ENCODE measurements at places on chromosomes 12 and 14. TPM values are rescaled to one million over a fixed set of nuclear protein-coding genes. Genes with fewer than 3 reads are reported as not detected.

The CYP27B1 gene
- 0.24 TPM for total RNA-seq

The ERP29 gene
- total RNA-seq, result 42.1 TPM

DNA sequence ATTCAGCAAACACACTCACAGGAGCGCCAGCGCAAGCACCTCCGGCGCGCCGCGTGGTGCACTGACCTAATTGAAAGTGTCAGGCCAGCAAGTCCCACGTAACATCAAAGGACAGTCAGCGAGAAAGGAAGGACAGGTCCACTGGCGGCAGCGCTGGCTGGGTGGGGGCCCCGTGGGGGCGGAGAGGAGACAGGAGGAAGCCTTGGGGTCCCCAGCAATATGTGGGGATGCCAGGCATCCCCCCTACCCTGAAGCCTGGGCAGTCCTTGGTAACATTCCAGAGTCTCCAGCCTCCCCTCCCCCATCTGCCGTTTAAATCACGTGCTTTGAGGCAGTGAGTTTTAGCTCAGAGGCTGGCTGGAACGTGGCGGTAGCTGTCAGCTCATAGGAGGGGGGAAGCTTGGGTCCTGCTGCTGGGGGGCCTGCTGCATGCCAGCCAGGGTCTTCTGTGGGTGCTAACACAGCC lies 159.2 kb downstream of the CALM1 start:
- no peak for DNase-seq

- DNase-seq, result no peak
Observed at GRCh38 chr14:69077841-69078240, 75.1 kb downstream of the DCAF5 start.

DNA sequence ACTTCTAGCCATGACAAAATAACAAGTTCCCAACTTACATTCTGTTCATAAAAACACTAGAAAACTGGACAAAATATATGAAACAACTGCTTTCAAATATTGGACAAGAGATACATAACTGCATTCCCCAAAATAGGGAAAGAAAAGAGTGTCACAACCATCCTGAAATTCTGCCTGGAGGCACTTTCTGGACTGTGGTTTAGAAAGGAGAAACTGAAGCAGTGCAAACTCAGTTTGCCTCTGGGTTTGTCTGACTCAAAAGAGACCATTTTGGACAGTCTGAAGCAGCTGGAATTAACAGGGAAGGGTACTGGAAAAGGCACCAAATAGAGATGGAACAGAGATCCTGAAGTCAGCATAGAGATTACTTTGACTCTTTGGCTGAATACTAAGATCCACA lies 11.3 kb upstream of the SYT1 start:
- DNase-seq, result no peak

GRCh38 chr14:85532374-85533022 lies 2.6 kb downstream of the FLRT2 start:
- DNase-seq, result no peak

DNA sequence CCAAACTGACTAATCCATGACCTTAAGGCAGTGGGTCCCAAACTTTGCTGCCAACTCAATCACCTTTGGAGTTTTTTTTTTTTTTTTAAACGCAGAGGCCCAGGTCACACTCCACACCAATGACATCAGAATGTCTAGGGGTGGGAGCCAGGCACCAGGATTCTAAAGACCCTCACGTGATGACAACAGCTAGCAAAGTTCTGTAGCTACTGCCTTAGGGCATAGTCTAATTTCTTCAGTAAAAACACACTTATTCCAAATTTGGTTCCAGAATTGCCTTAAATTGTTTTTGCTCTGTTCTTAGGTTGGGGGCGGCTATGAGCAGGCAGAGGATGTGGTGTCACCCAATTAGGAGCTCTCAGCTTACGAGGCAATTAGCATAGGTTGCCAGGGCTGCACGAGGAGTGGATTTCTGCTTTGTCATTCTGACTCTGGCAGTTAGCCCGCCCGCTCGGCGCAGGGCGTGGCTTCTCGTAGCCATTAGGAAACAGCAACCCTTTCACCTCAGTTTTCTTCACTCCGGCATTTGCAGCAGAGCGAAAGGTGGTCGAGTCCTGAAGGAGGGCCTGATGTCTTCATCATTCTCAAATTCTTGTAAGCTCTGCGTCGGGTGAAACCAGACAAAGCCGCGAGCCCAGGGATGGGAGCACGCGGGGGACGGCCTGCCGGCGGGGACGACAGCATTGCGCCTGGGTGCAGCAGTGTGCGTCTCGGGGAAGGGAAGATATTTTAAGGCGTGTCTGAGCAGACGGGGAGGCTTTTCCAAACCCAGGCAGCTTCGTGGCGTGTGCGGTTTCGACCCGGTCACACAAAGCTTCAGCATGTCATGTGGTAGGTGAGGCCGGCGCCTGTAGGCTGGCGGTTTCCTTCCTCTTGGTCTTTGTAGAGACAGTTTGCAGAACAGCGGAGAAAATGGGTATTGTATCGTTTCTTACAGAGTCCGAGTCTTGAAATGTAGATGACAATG lies 16.7 kb upstream of the EID3 start:
- DNase-seq, result peak; percentile 96

DNA sequence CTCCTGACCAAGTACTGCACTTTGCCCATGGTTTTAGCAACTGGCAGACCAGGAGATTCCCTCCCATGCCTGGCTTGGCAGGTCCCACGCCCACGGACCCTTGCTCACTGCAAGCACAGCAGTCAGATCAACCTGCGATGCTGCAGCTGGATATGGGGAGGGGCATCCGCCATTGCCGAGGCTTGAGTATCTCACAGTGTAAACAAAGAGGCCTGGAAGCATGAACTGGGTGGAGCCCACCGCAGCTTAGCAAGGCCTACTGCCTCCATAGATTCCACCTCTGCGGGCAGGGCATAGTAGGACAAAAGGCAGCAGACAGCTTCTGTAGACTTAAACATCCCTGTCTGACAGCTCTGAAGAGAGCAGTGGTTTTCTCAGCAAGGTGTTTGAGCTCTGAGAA lies 479.8 kb downstream of the FUT8 start:
- no peak for DNase-seq

GRCh38 chr12:125650587-125650986 lies 585.4 kb downstream of the AACS start:
- no peak for DNase-seq

GRCh38 chr12:67702136-67702535 lies 53.6 kb downstream of the DYRK2 start:
- DNase-seq, result no peak

DNA sequence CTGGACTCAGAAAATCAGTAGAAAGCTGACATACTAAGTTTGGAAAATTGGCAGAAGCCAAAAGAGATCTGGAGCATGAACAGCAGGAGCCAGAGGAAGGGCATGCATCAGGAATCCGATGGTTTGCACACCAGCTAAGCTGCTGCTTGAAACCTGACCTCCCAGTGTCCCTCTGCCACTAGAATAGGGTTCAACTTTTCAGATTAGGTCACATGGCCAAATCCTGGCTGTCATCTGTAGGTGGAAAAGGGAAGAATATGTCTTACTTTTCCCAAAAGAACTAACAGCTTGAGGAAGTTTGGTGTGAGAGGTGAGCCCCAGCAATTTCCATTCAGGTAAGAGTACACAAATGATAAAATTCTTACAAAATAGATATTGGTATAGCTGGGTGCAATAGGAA lies 732.6 kb downstream of the RERGL start:
- no peak for DNase-seq

- DNase-seq, result no peak
Observed at GRCh38 chr12:82645414-82645813, 41.3 kb upstream of the TMTC2 start.

DNA sequence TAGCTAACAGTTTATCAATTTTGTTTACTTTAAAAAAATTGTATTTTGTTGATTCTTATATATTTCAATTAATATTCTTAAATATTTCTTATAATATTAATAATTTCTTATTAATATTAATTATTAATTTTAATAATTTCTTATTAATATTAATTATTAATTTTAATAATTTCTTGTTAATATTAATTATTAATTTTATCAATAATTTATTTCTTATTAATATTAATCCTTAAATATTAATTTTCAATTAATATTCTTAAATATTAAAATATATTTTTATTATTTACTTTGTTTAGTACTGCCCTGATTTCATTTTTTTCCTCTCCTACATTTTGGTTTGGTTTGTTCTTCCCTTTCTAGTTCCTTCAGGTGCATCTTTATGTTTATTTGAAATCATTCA lies 1208.1 kb downstream of the LRFN5 start:
- no peak for DNase-seq

Data from cardiac septum (tissue), 1 donor.